ENCODE measurements at places on chromosomes 2 and 18. TPM values are rescaled to one million over a fixed set of nuclear protein-coding genes. Genes with fewer than 3 reads are reported as not detected.
A peak's percentile ranks its signal among the peaks of the same experiment; 100 is the strongest.

DNA sequence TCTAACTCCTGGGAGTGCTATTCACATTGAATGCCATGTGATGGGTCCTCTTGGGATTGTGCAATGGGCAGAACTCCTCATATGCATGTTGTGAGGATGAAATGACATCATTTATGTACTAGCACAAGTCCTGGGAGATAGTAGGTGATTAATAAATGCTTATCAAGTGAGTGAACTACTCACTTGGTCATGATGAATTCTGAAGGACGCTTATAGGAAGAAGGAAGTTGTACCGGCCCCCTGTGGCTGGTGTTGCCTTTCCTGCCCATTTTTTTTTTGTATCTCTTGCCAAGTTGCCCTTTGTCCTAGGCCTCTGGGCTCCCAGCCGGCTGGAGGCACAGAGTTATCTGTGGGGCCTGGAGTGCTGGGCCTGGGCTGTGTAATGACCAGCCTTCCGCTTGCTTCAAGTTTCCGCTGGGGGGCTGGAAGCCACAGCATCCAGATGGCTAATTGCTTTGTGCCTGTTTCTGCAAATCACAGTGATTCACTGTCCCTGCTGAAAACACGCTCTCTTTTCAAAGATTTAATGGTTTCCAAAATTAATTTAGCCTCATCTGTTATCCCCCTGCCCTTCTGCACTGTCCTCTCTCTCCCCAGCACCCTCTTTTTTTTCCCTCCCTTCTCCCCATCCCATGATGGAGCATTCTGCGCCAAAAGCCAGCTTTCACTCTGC is 33.7 kb upstream of the MRPL33 start:
- no peak for DNase-seq
- H3K27ac ChIP-seq, result no peak overlapping the region
- H3K4me1 ChIP-seq, result no peaks in the 10 kb centered on the region
- no peaks in the 10 kb centered on the region for H3K36me3 ChIP-seq
- no peaks in the 10 kb centered on the region for H3K27me3 ChIP-seq

DNA sequence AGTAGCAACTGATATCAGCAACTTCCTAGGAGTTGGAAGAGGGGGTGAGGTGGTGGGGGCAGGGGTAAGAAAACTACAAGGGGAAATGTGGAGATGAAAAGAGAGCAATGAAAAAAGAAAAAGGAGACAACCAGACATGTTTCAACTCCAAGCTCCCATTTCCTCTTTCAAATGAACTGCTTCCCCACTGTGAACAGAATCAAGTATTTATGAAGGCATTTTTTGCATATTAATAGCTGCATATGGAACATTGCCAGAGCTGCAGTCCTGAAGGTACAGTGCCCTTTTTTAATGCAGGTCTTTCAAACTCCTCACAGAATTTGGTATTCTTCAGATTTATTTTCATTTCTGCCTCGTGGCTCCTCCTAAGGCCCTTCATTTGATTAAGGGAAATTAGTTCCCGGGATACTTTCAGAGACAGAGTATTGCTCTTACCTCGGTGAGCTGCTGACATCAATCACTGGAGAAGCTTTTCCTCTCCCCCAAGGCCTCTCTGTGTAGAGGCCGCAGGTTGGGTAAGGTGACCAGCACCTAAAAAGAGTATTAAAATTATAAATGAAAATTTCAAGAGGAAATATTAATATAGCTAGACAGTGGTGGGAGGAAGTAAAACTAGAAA is 68.4 kb downstream of the KIAA2012 start:
- no peaks in the 10 kb centered on the region for H3K4me1 ChIP-seq
- no peak overlapping the region for H3K4me3 ChIP-seq
- H3K27me3 ChIP-seq, result no peaks in the 10 kb centered on the region
- no peak for DNase-seq
- H3K27ac ChIP-seq, result no peak overlapping the region
- no peaks in the 10 kb centered on the region for H3K36me3 ChIP-seq

Gene MYCN
- 0.37 TPM for total RNA-seq

Gene IL36G
- total RNA-seq, result not detected

DNA sequence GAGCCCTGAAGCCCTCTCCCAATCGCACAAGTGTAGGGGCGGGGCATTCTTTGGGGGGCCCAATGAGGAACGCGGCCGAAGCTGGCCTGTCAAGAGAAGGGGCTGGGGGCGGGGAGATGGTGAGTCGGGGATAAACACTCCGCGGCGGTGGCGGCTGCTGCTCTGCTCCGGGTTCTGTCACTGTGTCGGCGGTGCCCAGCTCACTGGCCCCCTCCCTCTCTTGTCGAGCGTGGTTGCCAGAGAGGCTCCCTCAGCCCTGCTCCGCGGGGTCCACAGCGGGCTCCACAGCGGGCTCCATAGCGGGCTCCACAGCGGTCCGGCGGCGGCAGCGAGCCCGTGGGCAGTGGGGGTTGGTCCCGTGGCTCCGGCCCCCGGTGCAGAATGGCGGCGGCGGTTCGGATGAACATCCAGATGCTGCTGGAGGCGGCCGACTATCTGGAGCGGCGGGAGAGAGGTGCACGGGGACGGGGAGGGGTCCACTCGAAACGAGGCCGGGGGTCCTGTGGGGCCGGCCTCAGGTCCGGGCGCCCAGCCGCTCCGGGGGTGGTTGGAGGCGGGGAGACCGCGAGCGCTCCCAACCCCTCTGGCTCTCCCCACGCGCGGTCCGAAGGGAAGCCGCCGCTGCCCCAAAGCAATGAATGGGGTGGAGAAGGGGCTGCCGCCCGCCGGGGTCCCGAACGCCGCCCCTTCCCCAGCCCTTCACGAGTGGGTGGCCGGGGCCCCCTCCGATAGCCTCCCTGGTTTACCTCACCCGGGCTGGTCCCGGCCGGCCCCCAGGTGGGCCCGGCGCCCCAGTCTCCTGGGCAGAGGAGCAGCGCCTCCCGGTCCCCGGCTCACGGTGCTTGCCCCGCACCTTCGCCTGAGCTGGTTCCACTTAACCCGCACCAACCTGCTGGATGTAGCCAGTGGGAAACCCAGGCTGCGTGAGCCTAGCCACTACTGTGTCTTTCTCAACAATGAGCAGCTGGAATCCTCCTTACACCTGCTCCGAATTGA is at the start of gene MXD1:
Gene MXD1 (plus strand): TSS at position 160 of the 996 bp plus-strand sequence. CDS start 222 bp downstream, at position 382.
- H3K4me3 ChIP-seq, result peak within 1 kb of the TSS; percentile 67
- H3K27me3 ChIP-seq, result no peaks in the 10 kb centered on the region
- H3K4me1 ChIP-seq, result no peaks in the 10 kb centered on the region
- peak within 1 kb of the TSS; percentile 95 for H3K27ac ChIP-seq
- H3K36me3 ChIP-seq, result no peaks in the 10 kb centered on the region

Gene UGT1A6
- 0.69 TPM for total RNA-seq

Gene MCM6
- 5.7 TPM for total RNA-seq

GRCh38 chr2:71156573-71156972 is 26.1 kb downstream of the MPHOSPH10 start:
- no peak for DNase-seq
- H3K4me3 ChIP-seq, result no peak overlapping the region
- no peak overlapping the region for H3K27ac ChIP-seq
- H3K36me3 ChIP-seq, result no peaks in the 10 kb centered on the region
- H3K4me1 ChIP-seq, result no peaks in the 10 kb centered on the region

GRCh38 chr2:234679741-234680687 is 183.1 kb upstream of the ARL4C start:
- no peak overlapping the region for H3K27ac ChIP-seq
- H3K27me3 ChIP-seq, result no peaks in the 10 kb centered on the region
- H3K36me3 ChIP-seq, result no peaks in the 10 kb centered on the region
- H3K4me3 ChIP-seq, result no peak overlapping the region

GRCh38 chr2:159616286-159616701 is at the start of gene BAZ2B:
TSS of gene BAZ2B (minus strand) at chr2:159616548. CDS start at chr2:159478719, 137,829 bp downstream.
- H3K27ac ChIP-seq, result peak within 1 kb of the TSS; percentile 94
- H3K27me3 ChIP-seq, result no peaks in the 10 kb centered on the region
- H3K4me3 ChIP-seq, result peak within 1 kb of the TSS; percentile 73
- DNase-seq, result no peak
- no peaks in the 10 kb centered on the region for H3K36me3 ChIP-seq

- H3K4me1 ChIP-seq, result no peaks in the 10 kb centered on the region
- H3K4me3 ChIP-seq, result no peak overlapping the region
- peak; percentile 34 for DNase-seq
- no peaks in the 10 kb centered on the region for H3K36me3 ChIP-seq
- H3K27ac ChIP-seq, result no peak overlapping the region
Measured at GRCh38 chr2:102449370-102449974, 23.6 kb upstream of the SLC9A4 start.

Gene PLCD4
- total RNA-seq, result 0.19 TPM

GRCh38 chr2:36960005-36960675 is 6.2 kb downstream of the STRN start:
- H3K27me3 ChIP-seq, result no peaks in the 10 kb centered on the region
- no peaks in the 10 kb centered on the region for H3K36me3 ChIP-seq
- H3K4me1 ChIP-seq, result peaks cover 8% of the 10 kb centered on the region
- H3K27ac ChIP-seq, result no peak overlapping the region

GRCh38 chr2:230658577-230658876 is 54.1 kb upstream of the CAB39 start:
- no peak overlapping the region for H3K4me3 ChIP-seq
- DNase-seq, result no peak

GRCh38 chr18:64416990-64417389 is 268.1 kb upstream of the LINC00305 start:
- H3K36me3 ChIP-seq, result no peaks in the 10 kb centered on the region
- H3K4me3 ChIP-seq, result no peak overlapping the region
- H3K27me3 ChIP-seq, result no peaks in the 10 kb centered on the region
- DNase-seq, result no peak
- H3K27ac ChIP-seq, result no peak overlapping the region

DNA sequence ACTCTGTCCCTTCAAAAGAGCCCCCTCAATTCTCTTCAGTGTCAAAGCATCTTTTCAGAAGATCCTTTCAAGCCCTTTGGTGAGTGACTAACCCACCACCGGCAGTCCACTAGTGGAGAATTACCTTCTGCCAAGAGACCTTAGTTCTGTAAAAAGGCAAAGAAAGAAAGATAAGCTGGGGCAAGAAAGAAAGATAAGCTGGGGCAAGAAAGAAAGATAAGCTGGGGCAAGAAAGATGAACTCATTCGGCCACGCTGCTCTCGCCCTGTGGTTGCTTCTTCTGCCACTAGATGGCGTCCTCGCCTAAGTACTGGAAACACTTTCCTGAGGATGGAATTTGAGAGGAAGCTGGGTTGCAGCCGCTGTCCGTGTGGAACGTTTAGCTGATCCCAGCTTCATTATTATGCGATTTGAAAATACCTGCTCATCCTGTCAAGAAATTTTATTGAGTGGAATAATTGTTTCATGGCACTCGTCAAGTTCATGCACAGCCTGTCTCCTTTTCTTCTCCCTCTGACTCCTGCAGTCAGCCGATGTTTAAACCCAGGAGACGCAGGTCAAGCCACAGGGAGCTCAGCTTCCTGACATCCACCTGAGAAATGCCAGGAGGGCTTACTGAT is 17.3 kb upstream of the ANXA4 start:
- H3K27ac ChIP-seq, result no peak overlapping the region
- H3K36me3 ChIP-seq, result no peaks in the 10 kb centered on the region
- H3K27me3 ChIP-seq, result no peaks in the 10 kb centered on the region
- H3K4me3 ChIP-seq, result no peak overlapping the region
- peak; percentile 98 for DNase-seq

- H3K4me3 ChIP-seq, result peak overlapping the region; percentile 90
- no peaks in the 10 kb centered on the region for H3K36me3 ChIP-seq
- peak overlapping the region; percentile 95 for H3K27ac ChIP-seq
- no peak for DNase-seq
Measured at GRCh38 chr2:200308546-200309295, 2.2 kb downstream of the SPATS2L start.

GRCh38 chr2:241868661-241869081 is 858 bp upstream of the RTP5 start:
- H3K27me3 ChIP-seq, result no peaks in the 10 kb centered on the region
- no peak overlapping the region for H3K4me3 ChIP-seq
- H3K4me1 ChIP-seq, result no peaks in the 10 kb centered on the region

DNA sequence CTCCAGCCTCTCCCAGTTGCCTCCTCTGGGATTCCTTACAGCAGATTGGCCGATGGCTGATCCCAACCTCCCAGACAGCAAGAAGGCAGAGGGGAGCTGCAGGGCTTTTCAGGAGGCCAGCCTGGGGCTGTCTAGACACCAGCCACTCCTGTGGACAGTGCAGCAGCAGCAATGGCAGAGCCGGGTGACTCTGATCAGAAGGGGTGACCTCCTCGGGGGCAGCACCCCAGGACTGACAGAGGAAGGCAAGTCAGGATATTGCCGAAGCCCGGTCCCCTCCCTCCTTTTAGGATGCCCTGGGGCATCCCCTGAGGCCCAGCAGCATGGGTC is 84.5 kb downstream of the INHBB start:
- no peaks in the 10 kb centered on the region for H3K27me3 ChIP-seq
- peak; percentile 6 for DNase-seq
- H3K36me3 ChIP-seq, result no peaks in the 10 kb centered on the region
- H3K4me3 ChIP-seq, result no peak overlapping the region
- no peaks in the 10 kb centered on the region for H3K4me1 ChIP-seq
